ENCODE measurements at places on chromosomes 4 and X.
A peak's percentile ranks its signal among the peaks of the same experiment; 100 is the strongest.

- no peak overlapping the region for H3K27ac ChIP-seq
- H3K27me3 ChIP-seq = no peaks in the 10 kb centered on the region
- H3K36me3 ChIP-seq = no peaks in the 10 kb centered on the region
- no peak overlapping the region for H3K4me3 ChIP-seq
Measured at GRCh38 chr4:14151101-14151500, 523.6 kb upstream of the BOD1L1 start.

GRCh38 chr4:88706574-88706973, 8.9 kb upstream of the NAP1L5 start:
- no peak overlapping the region for H3K27ac ChIP-seq
- no peaks in the 10 kb centered on the region for H3K27me3 ChIP-seq

- no peak overlapping the region for H3K27ac ChIP-seq
- H3K27me3 ChIP-seq = no peaks in the 10 kb centered on the region
- H3K4me1 ChIP-seq = peaks cover 19% of the 10 kb centered on the region
- no peak for DNase-seq
Measured at GRCh38 chr4:106615410-106615945, 246.9 kb upstream of the GIMD1 start.

DNA sequence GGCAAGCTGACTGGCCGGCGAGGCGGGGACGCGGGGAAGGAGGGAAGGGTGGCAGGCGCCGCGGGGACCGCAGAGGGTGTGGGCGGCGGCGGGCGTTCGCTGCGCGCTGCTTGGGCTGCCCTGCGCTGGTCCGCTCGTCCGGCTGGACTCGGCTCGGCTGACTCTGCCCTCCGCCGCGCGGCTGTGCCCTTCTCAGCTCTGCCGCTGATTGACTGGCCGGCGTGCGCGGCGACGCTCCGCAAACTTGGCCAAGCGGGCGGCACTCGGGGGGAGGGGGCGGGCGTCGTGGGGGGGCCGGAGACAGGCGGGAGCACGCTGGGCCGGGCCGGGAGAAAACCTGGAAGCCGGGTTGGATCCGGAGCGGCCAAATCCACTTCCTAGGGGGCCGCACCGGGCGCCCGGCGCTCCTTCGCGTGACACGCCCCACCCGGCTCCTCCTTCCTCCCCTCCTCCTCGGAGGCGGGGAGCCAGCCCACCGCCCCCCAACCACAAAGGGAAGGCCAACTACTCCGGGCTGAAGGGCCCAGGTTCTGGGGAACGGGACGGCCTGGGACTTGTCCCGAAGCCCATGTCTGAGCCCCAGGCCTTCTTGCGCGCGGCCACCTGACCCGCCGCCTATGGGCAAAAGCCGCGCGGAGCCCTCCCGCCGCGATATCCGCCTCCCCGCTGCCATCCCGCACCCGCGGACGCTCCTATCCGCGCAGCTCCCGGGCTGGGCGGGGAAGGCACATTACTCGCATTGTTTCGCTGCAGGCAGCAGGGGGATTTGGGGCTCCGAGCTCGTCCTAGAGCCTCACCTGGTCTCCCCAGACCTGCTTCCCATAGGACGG, at the start of gene GPC4:
Gene GPC4 (minus strand): TSS at position 214 of the 830 bp plus-strand sequence. CDS start 524 bp downstream, outside the sequence.
- DNase-seq = peak; percentile 81
- peaks cover 69% of the 10 kb centered on the region for H3K27me3 ChIP-seq
- peaks cover 7% of the 10 kb centered on the region for H3K36me3 ChIP-seq
- peaks cover 26% of the 10 kb centered on the region for H3K4me1 ChIP-seq

DNA sequence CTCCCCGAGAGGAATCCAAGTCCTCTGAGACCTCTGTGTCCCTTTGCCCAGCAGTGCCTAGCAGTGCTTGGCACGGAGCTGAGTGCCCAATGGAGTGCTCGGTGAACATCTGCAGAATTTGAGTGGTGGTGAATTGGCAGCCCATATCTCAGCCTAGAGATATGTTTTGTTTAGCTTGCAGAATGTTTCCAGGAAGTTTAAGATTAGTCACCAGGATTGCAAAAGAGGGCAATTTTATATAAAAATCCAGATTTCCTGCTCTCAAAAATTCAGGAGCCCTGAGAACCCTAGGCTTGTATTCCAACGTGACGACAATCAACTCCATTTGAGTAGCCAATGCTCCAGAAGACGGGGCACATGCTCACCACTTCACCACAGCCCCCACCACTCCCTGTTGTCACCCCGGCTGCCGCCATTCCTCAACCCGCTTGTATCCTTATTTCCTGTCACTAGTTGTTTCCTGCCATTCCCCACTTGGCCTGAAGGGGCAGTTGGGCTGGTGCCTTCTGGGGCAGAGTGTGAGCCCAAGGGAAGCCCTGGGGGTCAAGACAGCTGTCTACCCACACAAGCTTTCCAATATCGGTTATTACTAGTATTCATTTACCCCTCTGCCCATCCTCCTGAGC, 116.9 kb downstream of the EFNB1 start:
- H3K4me3 ChIP-seq = no peak overlapping the region
- DNase-seq = peak; percentile 47
- no peak overlapping the region for H3K27ac ChIP-seq
- H3K36me3 ChIP-seq = no peaks in the 10 kb centered on the region
- peaks cover 10% of the 10 kb centered on the region for H3K4me1 ChIP-seq

DNA sequence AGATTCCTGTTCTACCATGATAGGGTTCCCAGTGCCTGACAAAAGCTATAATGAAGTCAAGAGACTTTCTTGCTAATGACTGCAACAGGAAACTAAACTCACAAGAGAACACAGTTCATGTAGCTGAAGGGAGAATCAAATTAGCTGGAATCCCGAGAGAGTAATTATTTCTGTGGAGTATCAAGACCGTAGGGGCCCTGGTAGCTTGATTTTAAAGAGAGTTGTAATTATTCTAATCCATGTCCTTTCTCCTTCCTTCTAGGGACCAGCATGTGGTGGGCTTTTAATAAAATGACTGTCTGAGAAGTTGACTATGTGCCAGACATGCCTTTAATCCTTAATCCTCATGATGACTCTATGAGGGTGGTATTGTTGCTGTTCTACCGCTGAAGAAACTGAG, 1.7 kb upstream of the TRPC5OS start:
- no peaks in the 10 kb centered on the region for H3K36me3 ChIP-seq
- H3K4me1 ChIP-seq = peaks cover 5% of the 10 kb centered on the region
- H3K27me3 ChIP-seq = no peaks in the 10 kb centered on the region

GRCh38 chrX:40078489-40079227, 19.1 kb downstream of the BCOR start:
- peaks cover 25% of the 10 kb centered on the region for H3K4me1 ChIP-seq
- no peak for DNase-seq
- no peak overlapping the region for H3K4me3 ChIP-seq
- H3K27ac ChIP-seq = no peak overlapping the region
- H3K27me3 ChIP-seq = no peaks in the 10 kb centered on the region
- H3K36me3 ChIP-seq = peaks cover 11% of the 10 kb centered on the region

DNA sequence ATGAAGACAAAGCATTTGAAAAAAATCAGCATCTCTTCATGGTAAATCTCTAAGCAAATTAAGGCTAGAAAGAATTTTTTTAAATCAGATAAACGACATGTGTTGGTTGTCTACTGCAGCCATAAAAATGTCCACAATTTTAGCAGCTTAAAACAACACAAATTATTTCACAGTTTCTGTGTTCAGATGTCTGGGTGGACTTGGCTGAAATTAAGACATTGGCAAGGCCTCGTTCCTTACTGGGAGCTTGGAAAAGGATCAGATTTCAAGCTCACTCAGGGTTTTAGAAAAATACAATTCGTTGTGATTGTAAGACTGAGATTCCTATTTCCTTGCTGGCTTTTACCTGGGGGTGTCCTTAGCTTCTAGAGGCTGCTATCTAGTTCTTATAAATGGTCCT, 1470.6 kb downstream of the PCDH19 start:
- no peak overlapping the region for H3K4me3 ChIP-seq
- H3K36me3 ChIP-seq = no peaks in the 10 kb centered on the region
- no peak overlapping the region for H3K27ac ChIP-seq
- no peaks in the 10 kb centered on the region for H3K4me1 ChIP-seq
- no peak for DNase-seq

DNA sequence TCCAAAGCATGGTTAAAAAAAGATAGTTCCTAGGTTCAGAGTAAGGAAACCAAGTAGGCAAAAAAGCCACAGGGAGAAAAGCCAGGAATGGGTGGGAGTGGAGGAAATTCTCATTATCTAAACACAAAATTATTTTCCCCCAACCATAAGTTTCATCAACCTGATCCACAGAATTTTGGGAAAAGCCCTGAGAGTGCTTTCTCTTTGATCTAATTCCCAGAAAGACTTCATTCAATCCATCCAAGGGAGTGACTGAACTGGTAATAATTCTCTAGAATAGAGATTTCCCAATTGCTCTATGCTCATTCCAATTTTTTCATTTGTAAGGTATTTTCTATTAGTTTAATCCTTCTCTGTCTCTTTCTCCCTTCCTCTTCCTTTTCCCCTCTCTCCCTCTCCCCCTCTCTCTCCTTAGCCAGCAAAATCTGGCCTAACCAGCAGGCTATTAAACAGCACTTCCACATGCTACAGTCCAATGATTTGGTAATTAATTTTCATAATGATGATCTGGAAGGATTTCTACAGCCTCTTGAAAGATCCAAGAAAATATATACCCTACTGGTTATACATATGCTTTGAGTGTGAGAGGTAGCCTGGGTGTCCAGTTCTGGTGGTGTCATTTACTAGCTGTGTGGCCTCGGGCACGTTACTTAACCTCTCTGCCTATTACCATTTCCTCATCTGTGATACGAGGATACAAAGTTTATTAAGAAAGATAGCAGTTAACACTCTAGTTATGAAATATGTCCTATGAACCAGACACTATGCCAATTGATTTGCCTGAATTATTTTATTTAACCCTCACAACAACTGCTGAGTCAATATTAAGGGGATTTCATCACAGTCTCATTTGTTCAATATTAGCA, 251.5 kb upstream of the RASGEF1B start:
- DNase-seq = no peak
- H3K27me3 ChIP-seq = no peaks in the 10 kb centered on the region
- peaks cover 33% of the 10 kb centered on the region for H3K4me1 ChIP-seq
- peak overlapping the region; percentile 29 for H3K4me3 ChIP-seq
- H3K27ac ChIP-seq = peak overlapping the region; percentile 5

- no peaks in the 10 kb centered on the region for H3K36me3 ChIP-seq
- H3K27me3 ChIP-seq = no peaks in the 10 kb centered on the region
- no peak for DNase-seq
Measured at GRCh38 chr4:124055896-124056295, 656.6 kb downstream of the ANKRD50 start.

DNA sequence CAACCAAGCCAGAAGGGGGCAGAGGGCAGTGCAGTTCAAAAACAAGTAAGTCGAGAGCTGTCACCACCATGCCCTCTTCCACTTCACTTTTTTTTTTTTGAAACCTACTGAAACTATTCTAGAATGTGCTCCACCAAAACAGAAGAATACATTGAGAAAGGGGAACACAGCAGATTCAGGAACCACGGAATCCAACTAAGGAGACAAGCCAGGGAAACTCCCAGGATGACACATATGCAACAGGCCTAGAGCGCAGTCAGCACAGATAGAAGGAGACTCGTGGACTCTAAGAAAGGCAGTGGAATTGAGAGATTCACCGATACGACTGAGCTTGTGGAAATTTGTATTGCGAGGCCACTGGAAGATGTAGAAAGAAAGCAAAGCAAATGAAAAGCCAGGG, 66.1 kb downstream of the PHKA2 start:
- no peak overlapping the region for H3K27ac ChIP-seq
- no peak overlapping the region for H3K4me3 ChIP-seq
- no peak for DNase-seq
- H3K27me3 ChIP-seq = no peaks in the 10 kb centered on the region
- H3K4me1 ChIP-seq = no peaks in the 10 kb centered on the region

DNA sequence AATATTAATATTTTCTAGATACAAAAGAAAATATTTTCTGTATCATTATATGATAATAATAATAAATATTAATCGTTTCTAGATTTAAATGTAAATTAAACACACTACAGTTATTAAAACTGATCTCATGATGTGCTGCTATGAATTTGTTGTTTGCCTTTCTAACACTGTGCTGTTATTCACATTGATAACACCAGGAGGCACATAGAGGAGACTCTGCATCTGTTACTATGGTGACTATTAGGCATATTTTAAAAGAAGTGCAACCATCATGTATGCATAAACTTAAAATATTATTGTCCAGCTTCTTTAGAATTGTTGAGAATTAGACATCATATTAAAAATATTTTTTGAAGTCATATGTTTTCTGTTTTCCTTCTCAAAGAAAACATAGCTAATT, 11.8 kb upstream of the PDGFC start:
- no peaks in the 10 kb centered on the region for H3K4me1 ChIP-seq
- no peaks in the 10 kb centered on the region for H3K27me3 ChIP-seq
- peaks cover 4% of the 10 kb centered on the region for H3K36me3 ChIP-seq
- no peak overlapping the region for H3K4me3 ChIP-seq
- no peak overlapping the region for H3K27ac ChIP-seq

DNA sequence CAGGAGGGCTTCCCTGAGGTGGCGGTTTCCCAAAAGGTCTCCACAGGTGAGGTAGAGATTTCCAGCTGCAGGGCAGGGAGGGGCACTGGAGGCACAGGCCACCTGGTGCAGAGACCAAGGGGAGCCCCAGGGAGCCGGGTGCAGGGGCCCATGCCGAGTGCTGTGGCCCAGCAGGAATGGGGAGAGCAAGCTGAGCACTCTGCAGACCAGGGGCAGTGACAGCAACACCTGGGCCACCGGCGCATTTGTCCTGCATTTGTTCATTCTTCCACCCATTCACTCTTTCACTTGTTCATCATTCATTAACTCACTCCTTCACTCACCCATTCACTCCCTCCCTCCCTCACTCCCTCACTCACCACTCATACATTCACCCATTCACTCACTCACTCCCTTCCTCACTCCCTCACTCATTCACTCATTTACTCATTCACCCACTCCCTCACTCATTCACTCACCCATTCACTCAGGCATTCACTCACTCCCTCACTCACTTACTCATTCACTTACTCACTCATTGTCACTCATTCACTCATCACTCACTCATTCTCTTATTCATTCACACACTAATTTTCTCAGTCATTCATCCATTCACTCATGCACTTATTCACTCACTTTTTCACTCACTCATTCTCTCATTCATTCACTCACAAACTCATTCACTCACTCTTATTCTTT, 16.3 kb downstream of the CPZ start:
- H3K27ac ChIP-seq = no peak overlapping the region
- H3K27me3 ChIP-seq = peaks cover 6% of the 10 kb centered on the region
- H3K36me3 ChIP-seq = no peaks in the 10 kb centered on the region
- H3K4me3 ChIP-seq = no peak overlapping the region

- no peaks in the 10 kb centered on the region for H3K4me1 ChIP-seq
- H3K36me3 ChIP-seq = no peaks in the 10 kb centered on the region
- no peaks in the 10 kb centered on the region for H3K27me3 ChIP-seq
- DNase-seq = no peak
- H3K27ac ChIP-seq = no peak overlapping the region
Measured at GRCh38 chr4:177282284-177282835, 27.3 kb upstream of the NEIL3 start.

DNA sequence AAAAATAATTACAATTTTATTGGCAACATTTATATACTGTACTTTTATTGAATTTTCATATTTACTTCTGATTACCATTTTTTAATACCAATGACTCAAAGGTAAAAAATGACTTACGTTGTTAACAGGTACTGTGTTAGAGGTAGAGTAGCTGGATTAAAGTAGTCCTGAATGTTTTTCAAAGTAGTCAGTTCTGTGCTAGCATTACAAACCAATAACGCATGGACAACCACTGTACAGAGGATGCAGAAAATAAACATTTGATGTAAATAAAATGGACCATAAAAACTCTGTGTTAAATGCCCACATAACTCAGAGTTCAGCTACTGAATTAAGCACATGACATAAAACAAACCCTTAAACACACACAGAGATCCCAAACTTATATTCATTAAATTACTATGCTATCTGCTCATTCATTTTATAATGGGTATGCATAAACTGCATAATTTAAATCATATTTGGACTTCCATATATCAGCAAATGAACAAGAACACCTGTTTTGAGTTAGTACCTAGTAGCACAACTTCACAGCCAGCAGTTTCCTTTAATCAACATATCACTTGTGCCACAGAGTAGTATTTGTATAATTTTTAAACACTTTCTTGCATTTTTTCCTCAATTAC, 46.4 kb upstream of the NEUROG2 start:
- H3K27me3 ChIP-seq = no peaks in the 10 kb centered on the region
- H3K27ac ChIP-seq = no peak overlapping the region
- H3K36me3 ChIP-seq = peaks cover 8% of the 10 kb centered on the region
- H3K4me1 ChIP-seq = no peaks in the 10 kb centered on the region
